ENCODE measurements at places on chromosomes 12 and 14. TPM values are rescaled to one million over a fixed set of nuclear protein-coding genes. Genes with fewer than 3 reads are reported as not detected.

Gene P2RX2
- total RNA-seq = not detected

Gene TMEM229B
- total RNA-seq = 2.9 TPM

Gene FAR2
- 21.9 TPM for total RNA-seq

Gene GZMB
- total RNA-seq = not detected

Gene ERBB3
- total RNA-seq = 0.63 TPM

Gene KRT83
- not detected for total RNA-seq

Gene PTHLH
- total RNA-seq = 75.0 TPM

Gene RD3L
- total RNA-seq = not detected

Gene IFNG-AS1
- total RNA-seq = not detected

Gene AKAP3
- total RNA-seq = 0.97 TPM

Gene KRT4
- not detected for total RNA-seq

Gene AKT1
- total RNA-seq = 125 TPM

Gene SDSL
- total RNA-seq = 41.7 TPM

Gene KLRG1
- total RNA-seq = 0.12 TPM

Gene IL23A
- total RNA-seq = 1.1 TPM

Gene KRT8
- total RNA-seq = 111 TPM

Gene SMCO2
- total RNA-seq = not detected

Gene GLS2
- 5.4 TPM for total RNA-seq
